ENCODE measurements at places on chromosomes 7 and 10.

GRCh38 chr10:31921031-31921430 lies 7.6 kb downstream of the ARHGAP12 start:
- DNase-seq: peak; percentile 38

DNA sequence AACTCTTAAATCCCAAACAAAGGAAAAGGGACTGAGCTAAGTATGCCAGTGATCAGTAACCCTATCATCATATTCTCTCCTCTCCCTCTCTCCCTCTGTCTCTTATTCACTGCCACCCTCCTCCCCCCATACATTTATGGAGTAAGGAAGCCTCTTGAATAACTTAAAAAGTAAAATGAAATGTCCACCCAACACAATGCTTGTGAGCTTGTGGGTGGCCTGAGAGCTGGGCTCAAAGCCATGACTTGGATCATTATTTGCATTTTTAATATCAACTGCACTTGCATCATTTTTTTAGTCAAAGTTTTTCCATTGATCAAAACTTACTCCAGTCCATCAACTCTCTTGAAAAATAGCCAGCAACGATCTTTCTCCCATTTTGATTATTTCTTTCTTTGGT lies 46.8 kb downstream of the FAM107B start:
- DNase-seq: no peak

DNA sequence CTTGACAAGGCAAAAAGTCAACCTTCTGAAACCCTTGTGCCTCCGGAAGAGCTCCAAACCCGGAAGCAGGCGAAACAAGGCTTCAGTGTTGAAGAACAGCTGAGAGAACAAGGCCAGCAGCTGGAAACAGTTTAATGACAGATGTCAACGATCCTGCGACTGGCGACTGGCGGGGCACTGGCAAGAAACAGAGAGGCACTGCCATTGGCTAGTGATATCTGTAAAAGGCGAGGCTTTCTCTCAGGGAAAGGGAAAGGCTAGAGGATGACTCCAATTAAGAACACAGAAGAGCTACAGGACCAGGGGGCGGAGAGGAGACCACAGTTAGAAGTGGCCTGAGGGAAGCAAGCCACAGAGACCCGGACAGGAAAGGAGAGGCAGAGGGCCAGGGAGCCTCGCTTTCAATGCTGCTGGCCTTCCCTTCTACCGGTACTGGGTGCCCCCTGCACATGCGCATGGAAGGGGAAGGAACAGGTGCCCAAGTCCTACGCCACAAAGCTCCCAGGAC lies 19.4 kb downstream of the ITGB1 start:
- no peak for DNase-seq

DNA sequence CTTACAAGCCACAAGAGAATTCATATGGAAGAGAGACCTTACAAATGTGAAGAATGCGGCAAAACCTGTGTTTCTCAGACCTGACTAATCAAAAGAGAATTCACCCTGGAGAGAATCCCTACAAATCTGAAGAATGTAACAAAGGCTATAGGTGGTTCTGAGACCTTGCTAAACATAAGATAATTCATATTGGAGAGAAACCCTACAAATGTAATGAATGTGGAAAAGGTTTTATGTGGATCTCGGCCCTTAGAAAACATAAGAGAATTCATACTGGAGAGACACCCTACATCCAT lies 33.4 kb downstream of the ZNF727 start:
- DNase-seq: no peak

Measured in activated naive CD4-positive, alpha-beta T cell treated with anti-CD3 and anti-CD28 coated beads, Interleukin-2, amount 10 ng/mL, durations not matched to agents 7 days and 5 days (primary cell).